Fibroblast of lung (primary cell): ENCODE measurements at places on chromosomes 11 and 22.

DNA sequence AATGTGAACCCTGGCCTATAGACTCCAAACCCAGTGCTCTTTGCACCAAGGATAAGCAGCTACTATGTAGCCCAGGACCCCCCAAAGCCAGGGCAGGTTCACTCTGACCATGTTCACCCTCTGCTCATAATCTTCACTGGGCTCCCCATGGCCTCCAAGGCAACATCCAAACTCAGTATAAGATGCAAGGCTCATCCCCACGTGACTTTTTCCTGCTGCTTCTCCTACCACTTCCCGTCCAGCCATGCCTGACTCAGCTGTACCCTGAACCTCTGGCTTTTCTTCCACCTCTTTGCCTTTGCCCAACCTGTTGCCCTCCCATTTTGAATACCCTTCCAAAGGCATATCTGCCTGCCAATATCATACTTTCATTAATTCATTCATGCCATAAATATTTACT lies 27.8 kb downstream of the PDE2A start:
- DNase-seq = no peak

DNA sequence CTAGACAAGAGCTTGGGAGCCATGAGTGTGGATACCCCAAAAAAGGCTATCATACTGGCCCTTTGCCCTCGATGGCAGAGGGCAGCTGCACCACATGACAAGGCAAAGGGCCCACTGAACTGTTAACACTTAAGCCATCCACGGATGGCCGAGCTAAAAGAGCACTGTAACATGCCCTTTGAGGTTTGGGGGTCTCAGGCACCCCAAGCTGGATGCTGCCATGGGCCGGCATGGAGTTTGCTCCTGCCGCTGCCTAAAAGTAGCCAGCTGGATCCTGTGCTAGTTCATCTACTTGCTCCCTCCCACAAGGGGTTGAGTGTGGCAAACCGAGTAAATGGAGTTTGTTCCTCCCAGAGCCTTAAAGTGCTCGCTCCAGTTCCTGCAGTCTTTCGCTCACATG lies 383.2 kb upstream of the LRRC4C start:
- DNase-seq = no peak

DNA sequence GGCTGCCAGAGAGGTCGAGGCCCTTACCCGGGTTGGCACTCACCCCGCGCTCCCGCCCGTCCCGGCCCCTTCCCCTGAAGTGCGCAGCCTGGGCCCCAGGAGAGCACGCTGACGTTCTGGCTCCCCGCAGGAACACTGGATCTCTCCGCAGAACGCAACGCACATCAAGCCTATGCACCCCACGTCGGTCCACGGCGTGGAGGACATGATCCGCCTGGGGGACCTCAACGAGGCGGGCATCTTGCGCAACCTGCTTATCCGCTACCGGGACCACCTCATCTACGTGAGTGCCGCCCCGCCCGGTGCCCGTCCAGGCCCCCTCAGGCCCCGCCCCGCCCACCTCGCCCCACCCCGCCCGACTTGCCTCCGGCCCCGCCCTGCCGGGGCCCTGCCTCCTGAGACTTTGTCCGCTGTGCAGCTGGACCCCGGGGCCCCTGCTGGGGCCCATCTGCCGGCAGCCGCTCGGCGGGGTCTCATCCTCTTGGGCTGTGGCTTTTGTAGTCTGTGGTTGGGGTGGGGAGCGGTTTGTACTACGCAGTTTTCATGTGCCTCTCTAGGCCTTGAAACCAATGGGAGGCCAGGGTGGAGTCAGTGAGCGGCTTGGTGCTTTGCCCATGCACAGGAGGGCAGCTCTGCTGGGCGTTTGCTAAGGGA lies 19.7 kb downstream of the MYO7A start:
- peak; percentile 28 for DNase-seq

DNA sequence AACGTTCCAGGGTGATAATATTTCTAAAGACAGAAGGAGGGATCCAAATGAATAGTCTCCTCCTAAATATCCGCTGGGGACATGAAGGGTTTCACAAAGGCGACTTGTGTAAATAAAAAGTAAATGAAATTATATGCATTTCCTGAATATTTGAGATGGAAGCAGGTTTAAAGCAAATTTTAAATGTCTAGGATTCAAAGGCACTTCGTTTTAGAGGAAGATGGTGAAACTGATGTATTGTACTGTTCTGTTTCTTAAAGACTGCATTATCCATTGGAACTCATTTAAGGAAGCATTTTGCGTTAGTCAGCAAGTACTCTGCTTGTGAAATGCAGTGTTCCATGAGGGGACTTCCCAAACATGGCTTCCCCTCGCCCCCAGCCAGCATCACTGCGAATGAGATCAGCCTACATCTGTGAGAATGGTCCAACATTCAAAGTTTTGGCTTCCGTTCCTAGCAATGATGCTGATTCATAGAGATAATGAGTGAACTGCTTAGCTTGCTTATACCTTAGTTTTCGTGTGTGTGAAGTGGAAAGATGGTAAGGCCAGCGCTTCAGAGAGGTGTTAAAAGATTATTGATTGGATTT lies 1.5 kb downstream of the RAB39A start:
- DNase-seq = no peak

DNA sequence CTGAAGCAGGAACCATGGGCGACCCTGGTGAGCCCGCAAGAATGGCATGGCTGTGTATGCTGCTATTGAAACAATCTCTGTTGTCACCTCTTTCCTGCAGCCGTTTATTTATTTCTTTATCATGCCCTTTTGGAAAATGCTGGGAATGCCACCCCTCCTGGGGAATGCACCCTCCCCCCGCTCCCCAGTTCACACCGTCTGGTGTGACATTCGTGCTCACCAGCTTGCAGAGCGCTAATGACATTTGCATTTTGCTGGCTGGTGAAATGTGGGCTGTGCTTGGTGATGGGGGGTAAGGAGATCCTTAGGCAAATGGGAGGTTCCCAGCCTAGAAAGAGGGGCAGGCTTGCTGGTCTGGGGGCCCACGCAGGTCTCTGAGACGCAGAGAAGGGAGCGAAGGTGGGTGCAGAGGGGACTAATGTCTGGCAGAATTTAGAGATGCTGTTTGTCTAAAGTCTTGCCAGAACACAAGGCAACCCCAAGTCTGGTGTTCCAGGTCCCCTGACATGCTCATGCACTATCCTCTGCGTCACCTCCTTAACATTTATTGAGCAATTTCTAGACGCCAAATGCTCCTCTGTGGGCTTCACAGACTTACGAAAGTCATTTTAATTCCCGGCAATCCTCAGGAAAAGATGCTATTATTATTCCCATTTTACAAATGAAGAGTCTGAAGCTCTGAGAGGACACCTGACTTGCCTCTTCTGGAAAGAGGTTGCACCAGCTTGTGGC lies 91.7 kb downstream of the TP53I11 start:
- no peak for DNase-seq

DNA sequence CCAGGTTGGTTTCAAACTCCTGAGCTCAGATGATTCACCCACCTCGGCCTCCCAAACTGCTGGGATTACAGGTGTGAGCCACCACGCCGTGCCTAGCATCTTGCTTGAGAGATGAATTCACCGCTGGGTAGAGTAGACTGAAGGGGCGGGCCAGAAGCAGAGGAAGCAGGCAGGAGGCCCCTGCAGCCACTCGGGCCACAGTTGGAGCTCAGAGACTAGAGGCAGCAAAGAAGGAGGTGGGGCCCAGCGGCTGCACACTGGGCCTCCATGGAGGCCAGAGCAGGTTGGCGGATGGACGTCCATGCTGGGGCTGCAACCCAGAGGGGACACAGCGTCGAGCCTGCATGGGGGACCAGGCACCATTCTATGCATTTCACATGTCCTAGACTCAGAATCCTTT lies 88.4 kb upstream of the FGF3 start:
- DNase-seq = no peak

DNA sequence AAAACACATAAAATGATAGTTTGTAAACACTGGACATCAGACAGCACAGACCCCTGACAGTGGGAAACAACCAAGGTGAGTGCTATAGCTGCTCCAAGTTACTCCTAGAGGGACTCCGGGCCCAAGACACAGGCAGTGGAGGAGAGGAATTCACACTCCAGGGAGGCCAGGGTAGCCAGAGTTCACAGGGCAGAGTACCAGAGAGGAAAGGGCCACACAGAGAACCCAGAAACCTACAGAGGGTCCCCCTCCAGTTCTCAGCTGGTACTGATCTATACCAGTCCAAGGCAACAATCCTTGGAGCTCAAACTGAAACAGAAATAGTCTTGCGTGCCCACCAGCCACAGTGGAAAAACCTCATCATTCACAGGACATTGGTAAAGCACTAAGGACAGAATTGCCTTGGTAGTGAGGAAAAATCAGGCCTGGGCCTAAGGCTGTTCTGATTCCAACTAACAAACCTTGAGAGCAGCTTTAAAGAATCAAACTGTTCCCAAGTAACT lies 7.6 kb downstream of the VPS37C start:
- DNase-seq = no peak

- peak; percentile 86 for DNase-seq
These were observed 6.0 kb upstream of the MALAT1 start for GRCh38 chr11:65492637-65493366.

- DNase-seq = no peak
These were observed 36.6 kb downstream of the ST3GAL4 start for GRCh38 chr11:126391970-126392632.

DNA sequence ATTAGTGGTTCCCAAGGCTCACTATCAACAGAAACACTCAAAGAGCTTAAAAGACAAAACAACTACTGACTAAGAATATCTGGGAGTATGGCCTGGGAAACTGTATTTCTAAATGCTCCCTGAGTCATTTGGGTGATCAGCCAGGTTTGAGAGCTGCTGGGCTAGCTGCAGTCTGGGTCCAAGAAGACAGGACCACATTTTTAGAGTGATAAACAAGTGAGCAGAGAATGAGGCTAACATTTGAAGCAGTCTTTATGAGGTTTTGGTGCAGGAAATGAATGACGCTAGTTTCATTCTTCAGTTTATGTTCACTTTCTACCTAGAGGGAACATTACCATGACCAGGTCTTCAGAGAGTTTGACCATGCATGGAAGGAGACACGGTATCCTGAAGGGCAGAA lies 97.7 kb downstream of the TEAD1 start:
- DNase-seq = no peak

GRCh38 chr22:37075822-37076433 lies 24.4 kb downstream of the KCTD17 start:
- DNase-seq = no peak

- no peak for DNase-seq
These were observed 19.3 kb upstream of the CBX7 start for GRCh38 chr22:39171623-39172264.

- no peak for DNase-seq
These were observed 105.4 kb downstream of the TTC28 start for GRCh38 chr22:28574159-28574788.

- no peak for DNase-seq
These were observed 8.8 kb upstream of the DNAJB13 start for GRCh38 chr11:73942010-73942409.

DNA sequence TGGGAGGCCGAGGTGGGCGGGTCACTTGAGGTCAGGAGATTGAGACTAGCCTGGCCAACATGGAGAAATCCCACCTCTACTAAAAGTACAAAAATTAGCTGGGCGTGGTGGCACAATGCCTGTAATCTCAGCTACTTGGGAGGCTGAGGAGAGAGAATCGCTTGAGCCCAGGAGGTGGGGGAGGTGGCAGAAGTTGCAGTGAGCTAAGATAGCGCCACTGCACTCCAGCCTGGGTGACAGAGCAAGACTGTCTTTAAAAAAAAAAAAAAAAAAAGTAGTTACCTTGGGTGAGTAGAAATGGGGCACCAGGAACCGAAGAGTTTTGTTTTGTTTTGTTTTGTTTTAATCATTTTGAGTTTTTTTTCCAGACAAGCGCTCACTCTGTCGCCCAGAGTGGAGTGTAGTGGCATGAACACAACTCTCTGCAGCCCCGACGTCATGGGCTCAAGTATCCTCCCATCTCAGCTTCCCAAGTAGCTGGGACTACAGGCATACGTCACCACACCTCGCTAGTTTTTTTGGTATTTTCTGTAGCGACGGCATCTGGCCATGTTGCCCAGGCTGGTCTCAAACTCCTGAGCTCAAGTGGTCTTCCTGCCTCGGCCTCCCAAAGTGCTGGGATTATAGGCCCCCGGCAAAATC lies 15.8 kb downstream of the THAP12 start:
- DNase-seq = no peak

- DNase-seq = no peak
These were observed 889 bp downstream of the NUDT8 start for GRCh38 chr11:67628710-67629385.

- DNase-seq = no peak
These were observed 167.8 kb downstream of the DLG2 start for GRCh38 chr11:85459304-85459703.

DNA sequence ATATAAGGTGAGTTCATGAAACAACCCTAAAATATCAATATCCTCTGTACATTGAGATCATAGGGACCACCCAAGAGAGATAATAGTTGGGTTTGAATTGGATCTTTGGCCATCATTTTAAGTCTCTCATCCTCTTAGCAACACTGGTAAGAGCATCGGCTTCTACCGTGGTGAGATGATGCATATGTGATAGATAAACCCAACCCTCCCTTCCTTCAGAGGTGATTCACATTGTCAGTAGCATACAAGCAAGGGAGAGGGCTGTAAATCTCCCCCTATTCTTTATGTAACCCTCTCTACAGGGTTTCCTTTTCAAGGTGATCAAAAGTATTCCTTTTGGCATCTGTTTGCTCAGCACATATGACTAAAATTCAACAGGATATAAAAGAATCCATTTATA lies 102.4 kb upstream of the MTMR2 start:
- no peak for DNase-seq

GRCh38 chr11:58227956-58228615 lies 632 bp downstream of the OR10Q1 start:
- no peak for DNase-seq

DNA sequence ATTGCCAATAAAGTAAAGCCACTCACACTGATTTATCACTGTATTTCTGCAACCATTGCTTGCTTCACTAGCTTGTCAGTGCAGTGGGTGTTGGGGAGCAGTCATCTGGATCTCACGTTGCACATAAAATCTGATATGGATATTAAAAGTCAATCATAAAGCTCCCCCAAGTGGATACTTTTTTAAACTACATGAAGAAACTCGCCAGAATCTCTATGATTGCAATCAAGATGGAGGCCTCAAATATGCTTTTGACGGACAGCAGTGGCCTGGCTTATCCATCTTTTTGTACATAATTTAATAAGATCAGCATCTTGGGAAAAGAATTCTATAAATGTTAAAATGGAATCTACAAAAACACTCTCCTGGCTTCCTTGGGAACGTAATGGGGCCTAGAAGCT lies 137.7 kb downstream of the WT1 start:
- DNase-seq = peak; percentile 79

- DNase-seq = no peak
These were observed 59.9 kb upstream of the C11orf58 start for GRCh38 chr11:16678466-16679116.

- peak; percentile 95 for DNase-seq
These were observed 41.8 kb downstream of the TMPRSS5 start for GRCh38 chr11:113664069-113664980.

- no peak for DNase-seq
These were observed 3.7 kb downstream of the SHANK2 start for GRCh38 chr11:71248656-71249055.

- DNase-seq = peak; percentile 56
These were observed 122.9 kb downstream of the MAML2 start for GRCh38 chr11:96219981-96220623.

- DNase-seq = no peak
These were observed 3.8 kb upstream of the NPAS4 start for GRCh38 chr11:66417000-66417399.

- no peak for DNase-seq
These were observed 288.6 kb upstream of the SORL1-AS1 start for GRCh38 chr11:121741351-121741760.
